ENCODE measurements at places on chromosomes 12 and 14.

DNA sequence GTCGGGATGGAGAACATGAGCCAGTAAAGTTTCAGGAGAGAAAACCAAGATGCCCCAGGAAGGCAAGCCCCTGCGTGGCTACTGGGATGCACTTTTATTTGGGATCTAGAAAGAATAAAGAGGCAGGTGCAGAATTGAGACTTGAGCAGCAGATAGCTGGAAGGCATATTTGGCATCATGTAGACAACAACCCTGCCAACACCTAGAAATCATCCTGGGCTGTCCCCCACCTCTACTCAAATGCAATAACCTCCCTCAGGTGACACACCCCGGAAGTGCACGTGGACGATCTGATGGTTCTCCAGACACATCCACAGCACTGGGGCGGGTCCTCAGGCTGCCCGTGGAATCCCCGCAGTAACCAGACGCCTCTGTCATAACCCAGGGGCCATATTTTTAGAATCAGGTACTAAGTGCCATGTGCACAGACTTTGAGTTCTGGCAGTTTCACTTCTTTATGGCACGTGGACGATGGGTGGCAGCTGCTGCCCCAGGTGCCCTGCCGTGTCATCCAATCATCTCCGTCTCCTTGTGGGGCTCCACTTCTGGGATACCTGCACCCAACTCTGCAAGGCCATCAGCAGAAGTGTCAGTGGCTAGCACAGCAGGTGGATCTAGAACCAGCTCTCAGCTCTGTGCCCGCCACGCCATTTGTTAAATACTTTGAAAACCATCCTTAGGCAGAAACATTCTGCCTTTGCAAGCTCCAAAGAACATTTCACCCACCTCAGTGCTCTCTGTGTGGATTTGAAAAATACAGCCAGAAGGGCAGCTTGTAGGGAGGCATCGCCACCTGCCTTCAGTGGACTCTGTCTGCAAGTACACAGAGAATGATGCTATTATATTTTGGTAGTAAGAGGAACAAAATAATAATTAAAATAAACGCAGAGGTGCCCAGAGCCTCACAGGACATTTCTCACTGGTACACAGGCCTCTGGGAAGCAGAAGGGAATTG, 771.7 kb upstream of the TMEM132C start:
- no peak for DNase-seq

DNA sequence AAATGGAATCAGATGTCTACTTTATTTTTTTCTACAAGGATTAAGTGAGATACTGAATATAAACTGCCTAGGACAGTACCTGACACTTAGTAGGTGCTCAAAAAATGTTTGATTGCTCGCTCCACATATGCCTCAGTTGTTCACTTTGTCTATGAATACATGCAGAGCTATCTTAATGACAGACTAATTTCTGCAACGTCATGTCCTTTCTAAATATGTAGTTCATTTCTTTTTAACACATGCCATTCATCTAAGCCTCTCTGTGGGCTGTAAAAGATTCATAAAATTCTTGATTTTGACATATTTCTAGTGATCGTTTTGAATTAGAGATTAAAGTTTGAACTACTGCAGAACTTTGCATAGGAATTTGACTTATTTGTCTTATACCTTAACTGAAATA, 176.3 kb upstream of the STXBP6 start:
- no peak for DNase-seq

DNA sequence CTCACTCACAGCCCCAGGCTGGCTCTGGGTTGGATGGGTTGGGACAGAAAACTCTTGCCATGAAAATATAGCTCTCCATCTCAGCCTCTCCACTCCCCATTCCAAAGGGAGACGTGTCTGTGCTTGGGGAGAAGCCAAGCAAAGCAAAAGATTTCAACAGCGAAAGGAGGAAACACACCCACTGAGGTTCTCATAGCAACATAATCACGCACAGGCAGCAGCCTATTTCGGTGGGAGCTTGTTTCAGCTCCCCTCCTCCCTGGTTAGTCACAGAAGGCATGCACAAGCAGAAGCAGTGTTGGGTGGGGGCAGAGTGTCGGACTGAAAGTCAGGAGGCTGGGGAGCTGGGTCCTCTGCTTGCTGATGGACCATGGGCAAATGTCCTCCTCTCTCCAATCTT, 1.9 kb upstream of the PRMT8 start:
- DNase-seq: no peak

GRCh38 chr12:108332791-108333382, 6.2 kb downstream of the CMKLR1 start:
- no peak for DNase-seq

DNA sequence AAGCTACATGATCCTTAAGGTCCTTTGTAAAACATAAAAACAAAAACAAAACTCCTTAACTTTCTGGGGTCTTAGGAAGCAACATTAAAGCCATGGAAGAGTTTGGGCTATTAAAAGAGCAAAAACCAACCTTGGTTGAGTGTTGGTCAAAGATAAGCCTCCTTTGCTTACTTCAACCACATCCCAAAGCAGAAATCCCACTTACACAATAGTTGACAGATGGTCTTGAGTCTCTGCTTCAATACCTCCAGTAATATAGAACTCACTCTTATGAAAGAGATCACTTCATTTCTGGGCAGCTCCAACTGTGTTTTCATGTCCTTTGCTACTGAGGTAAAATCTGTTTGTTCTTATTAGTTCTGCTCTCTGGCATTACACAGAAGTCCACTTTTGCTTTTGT, 125.8 kb downstream of the SLC38A4 start:
- DNase-seq: no peak

DNA sequence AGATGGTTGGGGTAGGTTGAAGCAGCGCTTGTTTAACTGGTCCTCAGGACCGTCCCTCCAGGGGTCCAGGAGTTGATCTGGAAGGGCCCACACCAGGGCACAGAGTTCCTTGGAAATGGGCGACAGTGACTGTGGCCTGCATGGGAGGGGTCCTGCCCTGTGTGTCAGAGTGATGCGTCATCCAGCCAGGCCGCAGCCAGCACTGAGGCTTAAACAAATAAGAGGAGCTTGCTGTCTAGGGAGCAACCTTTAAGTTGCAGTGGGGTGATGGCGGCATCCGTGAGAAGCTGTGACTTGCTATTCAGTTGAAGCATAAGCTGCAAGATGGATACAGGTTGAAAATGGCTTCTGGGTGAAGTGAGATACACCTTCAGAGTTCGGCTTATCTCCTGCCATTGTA, 20.2 kb downstream of the DCAF4 start:
- DNase-seq: no peak

DNA sequence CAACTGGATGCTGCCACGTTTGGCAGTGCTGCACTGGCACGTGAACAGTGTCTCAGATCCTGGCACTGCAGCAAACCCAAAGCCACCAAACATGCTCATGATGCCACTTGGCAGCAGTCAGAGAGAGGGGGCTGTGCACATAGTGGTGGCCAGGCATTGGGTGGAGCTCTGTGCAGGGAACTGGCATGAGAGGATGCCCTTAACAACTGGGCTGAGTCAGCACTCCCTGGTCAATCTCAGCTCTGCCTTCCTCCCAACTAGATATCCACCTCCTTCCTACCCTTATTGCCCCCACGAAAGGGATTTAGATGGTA, 37.0 kb downstream of the ZFHX2 start:
- DNase-seq: no peak

DNA sequence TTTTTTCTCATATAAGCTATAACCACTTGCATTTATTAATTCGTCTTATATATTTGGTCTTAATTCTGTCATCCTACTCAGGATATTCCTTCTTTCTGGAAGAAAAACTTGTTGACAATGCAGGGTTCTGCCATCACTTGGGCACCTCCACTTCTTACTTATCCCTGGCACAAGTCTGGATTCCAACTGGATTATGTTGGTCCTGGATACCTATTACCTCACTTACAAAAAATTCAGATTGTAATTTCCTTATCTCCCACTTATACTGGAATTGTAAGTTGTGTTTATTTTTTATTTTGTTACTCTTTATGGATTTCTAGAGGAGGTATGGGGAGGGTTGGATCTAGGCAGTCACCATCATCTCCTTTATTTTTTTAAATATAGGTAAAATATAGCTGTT, 36.7 kb downstream of the LRRIQ1 start:
- DNase-seq: no peak

- DNase-seq: no peak
Measured at GRCh38 chr12:56806303-56806702, 43.2 kb downstream of the HSD17B6 start.

- no peak for DNase-seq
Measured at GRCh38 chr14:82432301-82433105, 898.9 kb upstream of the SEL1L start.

DNA sequence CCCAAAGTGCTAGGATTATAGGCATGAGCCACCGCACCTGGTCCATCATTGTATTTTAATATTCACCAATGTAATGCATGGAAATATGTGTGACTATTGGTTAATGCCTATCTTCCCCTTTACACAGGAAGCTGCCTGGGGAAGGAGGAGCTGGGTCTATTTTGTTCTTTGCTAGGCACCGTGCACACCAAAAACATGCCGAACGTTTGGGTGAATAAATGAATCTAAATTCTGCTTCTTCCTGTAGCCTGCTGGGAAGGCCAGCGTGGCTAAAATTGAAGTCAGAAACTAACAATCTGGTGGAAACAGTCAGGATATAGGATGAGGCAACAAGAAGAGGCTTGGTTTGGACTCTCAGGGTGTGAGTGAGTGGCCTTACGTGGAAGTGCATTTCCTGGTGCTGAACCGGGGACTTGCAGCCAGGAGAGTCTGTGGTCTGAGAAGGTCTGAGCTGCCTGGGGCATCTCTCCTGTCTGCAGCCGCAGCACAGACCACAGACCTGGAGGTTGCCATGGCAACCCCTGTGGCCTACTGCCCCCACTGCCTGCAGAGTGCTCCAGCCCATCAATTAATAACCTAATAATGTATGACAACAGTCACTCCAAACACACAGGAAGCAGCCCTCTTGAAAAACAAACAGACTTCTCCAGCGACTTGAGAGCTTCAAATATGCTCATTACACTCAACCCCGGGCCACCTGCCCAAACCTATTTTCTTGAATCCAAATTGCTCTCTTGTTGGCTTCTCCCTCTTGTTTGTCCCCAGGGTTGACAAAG, 5.5 kb upstream of the GPR68 start:
- DNase-seq: peak; percentile 19

GRCh38 chr14:64659366-64659765, 44.9 kb upstream of the PLEKHG3 start:
- DNase-seq: no peak

DNA sequence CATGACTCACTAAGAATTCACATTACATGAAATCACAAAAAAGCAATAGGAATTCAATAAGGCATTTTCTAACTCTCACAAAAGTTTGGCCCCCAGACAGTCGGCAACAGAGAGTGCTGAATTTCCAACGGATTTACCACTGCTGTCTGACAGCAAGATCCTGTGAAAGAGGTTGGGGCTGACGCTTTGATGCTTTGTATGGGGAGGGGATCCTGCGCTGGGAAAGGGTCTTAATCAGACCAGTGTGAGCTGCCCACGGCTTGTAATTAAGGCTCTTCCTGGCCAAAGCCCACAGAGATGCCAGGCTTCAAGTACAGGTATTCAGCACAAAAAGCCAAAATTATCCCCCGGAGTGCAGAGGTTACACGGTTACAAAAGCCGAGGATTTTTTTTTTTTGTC, 66.8 kb upstream of the TMCC3 start:
- DNase-seq: no peak

GRCh38 chr12:14774074-14774905, 29.0 kb downstream of the WBP11 start:
- peak; percentile 97 for DNase-seq

DNA sequence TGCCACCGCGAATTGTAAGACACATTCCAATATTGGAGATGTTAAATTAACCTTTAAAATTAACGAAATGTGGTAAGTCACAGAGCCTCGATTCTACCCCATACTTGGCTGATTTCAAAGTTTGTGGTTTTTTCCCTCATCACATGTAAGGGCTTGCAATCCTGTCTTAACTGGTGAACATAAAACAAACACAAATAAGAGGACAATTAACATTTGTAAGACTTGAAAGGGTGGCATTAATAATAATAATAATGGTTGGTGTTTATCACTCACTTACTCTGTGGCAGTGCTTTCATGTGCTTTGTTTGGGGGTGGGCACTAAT, 26.6 kb downstream of the PPFIBP1 start:
- DNase-seq: no peak

- DNase-seq: no peak
Measured at GRCh38 chr12:92585115-92585727, 117.6 kb upstream of the PLEKHG7 start.

- DNase-seq: no peak
Measured at GRCh38 chr12:120101617-120102016, 14.9 kb downstream of the RAB35 start.

DNA sequence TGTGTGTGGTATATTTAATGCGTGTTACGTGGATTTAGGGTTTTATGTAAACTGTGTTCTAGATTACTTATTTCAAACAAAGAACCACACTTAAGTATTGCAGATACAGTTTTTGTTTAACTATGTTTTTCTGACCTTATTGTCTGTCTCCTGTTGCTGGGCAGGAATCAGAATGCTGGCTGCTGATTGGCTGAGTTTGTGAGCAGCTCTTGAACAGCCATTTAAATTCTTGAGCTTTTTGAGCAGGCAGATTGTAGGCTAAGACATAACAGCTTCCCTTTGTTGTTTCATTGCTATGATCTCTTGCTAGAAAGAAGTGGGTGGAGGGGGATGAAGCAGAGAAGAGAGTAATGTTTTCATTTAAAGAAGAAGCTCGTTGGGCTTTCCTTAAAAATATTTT, 52.2 kb downstream of the ATF7IP start:
- DNase-seq: peak; percentile 83

GRCh38 chr12:108271951-108272872, 66.9 kb downstream of the CMKLR1 start:
- DNase-seq: no peak

DNA sequence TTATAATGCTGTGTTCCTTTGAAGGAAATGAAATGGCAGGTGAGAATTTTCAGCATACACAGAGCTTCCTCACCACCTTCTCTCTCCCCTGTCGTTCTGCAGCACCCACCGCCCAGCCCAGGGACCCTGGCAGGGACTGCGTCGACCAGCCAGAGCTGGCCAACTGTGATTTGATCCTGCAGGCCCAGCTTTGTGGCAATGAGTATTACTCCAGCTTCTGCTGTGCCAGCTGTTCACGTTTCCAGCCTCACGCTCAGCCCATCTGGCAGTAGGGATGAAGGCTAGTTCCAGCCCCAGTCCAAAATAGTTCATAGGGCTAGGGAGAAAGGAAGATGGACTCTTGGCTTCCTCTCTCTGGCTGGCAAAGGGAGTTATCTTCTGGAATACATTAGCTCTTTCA, 35.1 kb downstream of the PAPLN start:
- no peak for DNase-seq

DNA sequence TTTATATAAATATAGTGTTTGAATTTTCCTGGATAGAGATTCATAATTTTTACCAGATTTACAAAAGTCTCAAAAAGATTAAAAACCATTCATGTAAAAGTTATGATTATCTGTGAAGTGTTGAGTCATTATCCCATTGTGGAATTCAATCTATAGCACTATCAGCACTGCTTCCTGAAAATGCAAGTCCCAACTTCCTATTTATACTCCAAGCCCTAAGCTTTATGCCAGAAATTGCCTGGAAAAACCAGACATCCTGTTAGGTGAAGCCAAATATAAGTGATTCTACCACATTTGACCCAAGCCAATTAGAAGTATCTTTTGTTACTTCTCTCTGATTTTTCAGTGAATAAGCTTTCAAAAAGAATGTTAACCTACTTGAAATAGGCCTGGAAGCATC, 129.1 kb downstream of the GPR135 start:
- DNase-seq: no peak
